ENCODE measurements at places on chromosomes 7 and 10.
A peak's percentile ranks its signal among the peaks of the same experiment; 100 is the strongest.

- peak; percentile 61 for DNase-seq
Observed at GRCh38 chr7:10128748-10129147, 844.9 kb upstream of the PHF14 start.

GRCh38 chr10:117710181-117710798 lies 167.7 kb downstream of the EMX2 start:
- DNase-seq = peak; percentile 21

- DNase-seq = no peak
Observed at GRCh38 chr10:17426263-17426750, 28.1 kb downstream of the ST8SIA6 start.

GRCh38 chr10:18687195-18687594 lies 28.0 kb downstream of the ARL5B start:
- no peak for DNase-seq

DNA sequence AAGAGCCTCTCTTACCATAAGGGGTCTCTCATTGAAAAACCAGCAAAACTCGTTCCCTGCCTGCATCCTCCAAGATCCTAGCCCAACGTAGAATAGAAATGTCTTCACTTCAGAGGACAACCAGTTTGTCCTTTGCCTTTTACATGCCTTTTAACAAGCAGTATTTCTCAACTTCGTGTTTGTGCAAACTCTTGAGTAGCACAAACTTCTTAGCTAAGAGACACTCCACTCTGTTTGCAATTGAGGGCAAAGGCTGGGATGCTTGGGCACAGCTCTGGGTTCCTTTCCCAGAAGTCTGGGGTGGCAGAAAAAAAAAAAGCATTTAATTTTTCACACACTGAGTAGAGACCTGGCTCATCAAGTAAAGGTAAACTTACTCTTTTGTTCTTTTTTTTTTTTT lies 19.5 kb upstream of the KCTD7 start:
- no peak for DNase-seq

DNA sequence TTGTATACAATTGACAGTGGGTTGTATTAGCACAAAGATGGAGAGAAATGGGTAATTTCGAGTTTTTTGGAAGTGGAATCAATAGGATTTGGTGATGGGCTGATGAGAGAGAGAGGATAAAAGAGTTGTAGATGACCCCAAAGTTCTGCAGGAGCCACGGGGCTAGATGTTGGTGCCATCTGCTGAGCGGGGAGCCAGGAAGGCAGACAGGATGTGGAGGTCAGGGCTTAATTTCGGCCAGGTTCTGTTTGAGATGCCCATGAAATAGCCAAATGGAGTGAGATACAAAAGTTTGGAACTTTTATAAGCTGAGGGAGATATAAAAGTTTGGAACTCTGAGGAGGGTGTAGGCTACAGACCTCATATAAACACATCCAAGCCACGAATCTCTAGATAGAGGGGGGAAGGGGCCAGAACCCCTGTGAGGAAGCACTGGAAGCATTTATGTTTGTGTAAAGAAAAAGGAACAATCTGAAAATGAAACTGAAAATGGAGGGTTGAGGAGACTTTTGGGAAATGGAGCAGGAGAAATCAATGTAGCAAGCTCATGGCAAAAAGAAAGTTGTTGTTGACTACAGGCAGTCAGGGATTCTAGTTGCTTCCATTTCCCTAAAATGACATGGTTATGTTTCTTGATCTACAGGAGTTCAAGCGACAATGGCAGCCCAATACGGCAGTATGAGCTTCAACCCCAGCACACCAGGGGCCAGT lies 2.2 kb downstream of the GIMAP4 start:
- no peak for DNase-seq

DNA sequence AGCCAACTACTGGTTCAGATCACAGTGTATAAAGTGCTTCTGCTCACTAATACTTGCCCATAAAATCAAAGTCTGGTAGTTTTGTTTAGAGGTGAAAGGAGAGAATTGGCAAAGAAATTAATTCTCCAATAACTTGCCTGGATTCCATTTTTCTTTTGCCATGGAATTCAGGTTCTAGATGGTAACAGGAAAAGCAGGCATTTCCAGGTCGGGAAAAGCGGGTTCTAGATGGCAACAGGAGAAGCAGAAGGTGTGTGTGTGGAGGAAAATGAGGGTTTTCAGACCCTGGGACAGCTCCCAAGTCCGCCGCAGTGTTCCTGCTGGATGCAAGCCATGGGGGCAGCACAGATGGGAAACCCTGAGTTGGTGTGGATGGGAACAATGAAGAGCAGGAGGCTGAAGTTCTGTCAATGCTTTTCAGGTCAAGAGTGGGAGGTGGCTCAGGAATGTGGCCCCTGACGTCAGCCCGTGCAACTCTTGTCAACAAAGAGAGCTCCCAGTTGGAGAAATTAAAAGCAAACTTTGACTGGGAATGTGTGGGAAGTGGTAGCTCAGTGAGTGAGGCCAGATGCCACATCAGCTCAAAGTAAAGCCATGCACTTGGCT lies 696.7 kb downstream of the LRMDA start:
- no peak for DNase-seq

DNA sequence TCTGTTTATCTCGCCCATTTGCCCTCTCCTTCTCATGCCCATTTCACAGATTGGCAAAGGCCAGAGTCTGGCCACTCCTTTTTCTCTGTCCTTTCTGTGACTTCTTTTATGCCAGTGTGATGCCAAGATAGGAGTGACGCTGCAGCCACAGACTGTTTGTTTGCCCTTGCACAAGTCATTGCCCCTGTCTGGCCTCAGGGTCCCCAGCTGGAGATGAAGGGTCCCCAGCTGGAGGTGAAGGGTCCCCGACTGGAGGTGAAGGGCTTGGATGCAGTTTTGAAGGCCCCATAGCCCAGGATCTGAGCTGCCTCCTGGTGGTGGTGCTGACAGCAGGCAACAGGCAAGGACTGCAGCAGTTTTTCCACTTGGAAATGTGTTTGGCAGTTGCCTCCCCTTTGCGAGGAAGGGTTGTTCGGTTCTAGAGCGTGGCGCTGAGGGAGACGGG lies 50.8 kb upstream of the SLC29A3 start:
- DNase-seq = peak; percentile 23

DNA sequence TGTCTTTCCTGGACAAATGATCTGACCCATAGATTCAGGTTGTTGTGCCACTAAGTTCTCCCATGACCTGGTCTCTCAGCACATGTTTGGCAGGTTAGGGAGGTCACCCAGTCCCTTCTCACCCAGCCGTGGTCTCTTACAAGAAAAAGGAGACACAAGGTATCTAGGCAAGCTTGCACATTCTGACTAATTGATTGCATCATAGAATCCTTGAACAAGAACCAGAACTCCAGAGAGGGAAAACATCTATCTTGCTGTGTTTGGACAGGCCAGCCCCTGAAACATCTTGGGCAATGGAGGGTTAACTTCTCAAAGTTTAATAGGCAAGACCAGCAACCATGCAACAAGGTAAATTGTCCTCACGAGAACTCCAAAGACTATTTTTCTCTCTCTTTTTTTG lies 8.5 kb upstream of the HK1 start:
- DNase-seq = no peak

DNA sequence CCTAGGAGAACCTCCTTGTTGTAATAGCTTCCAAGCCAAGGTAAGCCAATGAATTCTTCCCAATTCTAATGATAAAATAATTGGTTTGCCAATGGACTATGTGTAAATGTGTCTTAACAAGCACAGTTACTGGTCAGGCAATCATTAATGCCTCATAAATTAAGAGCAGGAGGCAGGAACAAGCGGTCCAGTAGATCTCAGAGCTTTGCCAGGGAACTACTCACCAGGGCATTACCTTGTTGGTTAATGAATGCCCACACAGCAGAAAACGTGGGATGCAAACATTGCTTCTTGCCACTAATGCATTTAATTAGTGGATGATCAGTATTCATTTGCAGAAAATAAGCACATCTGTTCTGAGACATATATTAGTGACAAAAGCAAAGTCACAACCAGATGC lies 26.7 kb upstream of the ZNF800 start:
- peak; percentile 47 for DNase-seq

GRCh38 chr10:34658934-34659333 lies 156.2 kb downstream of the PARD3 start:
- peak; percentile 45 for DNase-seq

GRCh38 chr7:98515201-98515600 lies 101.9 kb upstream of the NPTX2 start:
- no peak for DNase-seq

DNA sequence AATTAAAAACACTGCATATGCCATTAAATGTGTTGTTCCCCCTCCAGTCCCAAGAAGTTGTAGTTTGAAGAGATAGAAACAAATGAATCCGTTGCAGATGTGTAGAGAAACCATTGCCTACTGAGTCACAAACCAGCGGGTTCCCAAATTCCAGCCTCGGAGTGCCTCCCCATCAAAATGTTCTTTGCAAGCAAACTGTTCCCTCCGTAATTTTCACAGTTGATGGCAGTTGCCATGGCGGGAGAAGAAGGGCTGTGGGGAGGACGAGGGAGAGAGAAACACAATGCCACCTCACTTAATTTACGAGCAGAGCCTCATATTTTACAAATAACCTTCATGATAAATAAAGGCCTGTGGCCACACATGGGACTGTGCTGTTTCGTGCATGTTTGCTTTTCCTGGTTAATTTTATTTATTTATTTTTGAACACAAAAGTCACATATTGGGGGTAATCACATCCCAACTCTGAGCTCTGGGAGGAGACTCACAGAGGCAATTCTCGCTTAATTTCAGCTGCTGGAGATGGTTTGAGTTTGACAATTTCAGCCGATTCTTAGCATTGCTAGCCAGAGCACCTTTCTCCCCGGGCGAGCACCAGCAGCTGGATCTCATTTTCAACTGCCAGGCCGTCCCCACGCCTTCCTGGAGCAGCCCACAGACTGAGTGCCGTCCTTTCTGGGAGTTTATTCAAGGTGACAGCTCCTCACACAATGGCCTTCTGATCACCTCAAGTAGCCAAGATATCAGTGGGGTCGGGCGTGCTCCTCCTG lies 1084.2 kb downstream of the KCNMA1 start:
- peak; percentile 6 for DNase-seq

DNA sequence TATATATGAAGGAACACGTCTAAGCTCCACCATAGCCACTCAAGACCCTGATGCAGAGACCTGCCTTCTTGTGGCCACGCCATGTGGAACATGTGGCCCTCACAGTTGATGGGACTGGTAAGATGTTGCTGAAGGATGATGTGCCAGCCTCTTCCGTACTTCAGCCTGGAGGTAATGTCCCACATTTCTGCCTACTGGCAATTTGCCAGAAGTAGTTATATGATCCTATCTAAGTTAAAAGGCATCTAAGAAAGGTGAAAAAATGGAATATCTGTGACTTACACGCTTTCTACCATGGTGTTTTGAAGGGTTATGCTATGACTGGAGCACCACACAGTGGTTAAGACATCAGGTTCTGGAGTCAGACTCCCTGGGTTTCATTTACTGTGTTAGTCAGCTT lies 948.7 kb upstream of the GHITM start:
- DNase-seq = peak; percentile 10

GRCh38 chr7:151137791-151138152 lies 29.7 kb downstream of the GBX1 start:
- no peak for DNase-seq

- DNase-seq = no peak
Observed at GRCh38 chr7:22137466-22137865, 191.8 kb upstream of the CDCA7L start.

- DNase-seq = no peak
Observed at GRCh38 chr7:5352440-5353010, 69.8 kb downstream of the SLC29A4 start.

GRCh38 chr7:18400726-18401125 lies 94.8 kb upstream of the HDAC9 start:
- no peak for DNase-seq

GRCh38 chr7:30739691-30740090 lies 12.2 kb upstream of the INMT start:
- peak; percentile 11 for DNase-seq

- no peak for DNase-seq
Observed at GRCh38 chr10:110395350-110396283, 90.9 kb upstream of the SMNDC1 start.

GRCh38 chr10:83987216-83987615 lies 152.1 kb upstream of the GHITM start:
- DNase-seq = no peak

DNA sequence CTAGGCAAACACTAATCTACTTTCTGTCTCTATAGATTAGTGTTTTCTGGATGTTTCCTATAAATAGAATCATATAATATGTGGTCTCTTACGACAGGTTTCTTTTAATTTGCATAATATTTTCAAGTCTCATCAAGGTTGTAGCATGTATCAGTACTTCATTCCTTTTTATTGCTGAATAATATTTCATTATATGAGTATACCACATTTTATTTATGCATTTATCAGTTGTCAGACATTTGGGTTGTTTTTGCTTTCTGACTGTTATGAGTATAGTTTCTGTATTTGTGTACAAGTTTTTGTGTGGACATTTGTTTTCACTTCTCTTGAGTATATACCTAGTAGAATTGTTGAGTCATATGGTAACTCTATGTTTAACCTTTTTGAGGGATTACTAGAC lies 48.2 kb downstream of the SHOC2 start:
- DNase-seq = no peak

DNA sequence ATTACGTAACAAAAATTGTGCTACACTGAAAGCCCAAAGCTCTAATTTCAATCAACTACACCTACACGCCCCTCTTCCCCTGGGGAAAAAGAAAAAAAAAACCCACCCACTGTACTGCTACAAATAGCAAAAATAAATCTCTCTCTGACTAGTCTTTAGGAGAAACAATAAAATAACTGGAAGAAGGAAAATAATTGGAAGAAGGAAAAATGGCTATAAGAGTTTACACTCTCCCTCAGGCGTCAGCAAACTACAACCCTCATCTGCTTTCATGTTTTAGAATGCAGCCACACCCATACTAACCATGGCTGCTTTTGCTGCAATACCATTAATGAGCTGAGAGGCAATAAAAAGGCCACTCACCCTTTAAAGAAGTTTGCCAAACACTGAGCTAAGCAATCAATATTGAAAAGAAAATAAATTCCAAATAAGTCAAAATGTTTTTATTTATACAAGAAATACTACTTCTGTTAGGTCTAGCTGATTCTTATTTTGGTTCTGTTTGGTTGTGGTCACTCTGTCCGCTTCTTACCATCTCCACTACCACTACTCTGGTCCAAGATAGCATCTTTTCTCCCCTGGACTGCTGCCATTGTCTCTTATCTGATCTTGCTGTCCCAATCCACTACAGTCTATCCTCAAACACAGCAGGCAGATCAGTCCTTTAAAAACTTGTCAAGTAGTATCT lies 3.8 kb downstream of the MINDY3 start:
- DNase-seq = peak; percentile 10

DNA sequence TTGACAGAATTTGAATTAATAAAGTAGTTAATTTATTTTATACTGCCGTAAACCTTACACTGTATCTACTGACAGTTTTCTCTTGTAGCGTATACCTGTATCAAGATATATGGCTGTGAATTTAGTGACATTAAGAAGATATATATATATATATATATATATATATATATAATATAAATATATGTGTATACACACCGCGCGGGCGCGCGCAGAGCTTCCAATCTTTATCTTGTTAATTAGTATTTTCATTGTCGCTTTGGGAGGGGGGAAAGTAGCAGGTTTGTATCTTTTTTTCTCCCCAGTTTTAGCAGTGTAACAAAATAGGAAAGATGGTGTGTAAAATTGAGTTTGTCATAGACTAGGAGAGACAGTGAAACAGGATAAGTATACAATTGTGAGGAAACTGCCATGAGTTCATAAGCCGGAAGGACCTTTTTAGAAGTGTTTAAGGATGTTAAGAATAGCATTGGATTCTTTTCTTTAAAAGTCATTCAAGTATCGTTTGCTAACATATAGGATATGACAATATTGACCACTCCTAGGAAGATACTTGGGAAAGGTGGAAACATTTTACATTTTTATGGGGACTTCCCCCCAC lies 2.0 kb downstream of the PLEKHA1 start:
- DNase-seq = peak; percentile 21

All from NCI-H69 (cell line).